Aorta (tissue), 5 donors: ENCODE measurements at places on chromosomes 5 and 9.
A peak's percentile ranks its signal among the peaks of the same experiment; 100 is the strongest.

GRCh38 chr9:90925581-90926257 lies 124.1 kb downstream of the SYK start:
- DNase-seq, result no peak
- no peaks in the 10 kb centered on the region for H3K36me3 ChIP-seq
- no peaks in the 10 kb centered on the region for H3K4me1 ChIP-seq
- H3K27ac ChIP-seq, result no peak overlapping the region

DNA sequence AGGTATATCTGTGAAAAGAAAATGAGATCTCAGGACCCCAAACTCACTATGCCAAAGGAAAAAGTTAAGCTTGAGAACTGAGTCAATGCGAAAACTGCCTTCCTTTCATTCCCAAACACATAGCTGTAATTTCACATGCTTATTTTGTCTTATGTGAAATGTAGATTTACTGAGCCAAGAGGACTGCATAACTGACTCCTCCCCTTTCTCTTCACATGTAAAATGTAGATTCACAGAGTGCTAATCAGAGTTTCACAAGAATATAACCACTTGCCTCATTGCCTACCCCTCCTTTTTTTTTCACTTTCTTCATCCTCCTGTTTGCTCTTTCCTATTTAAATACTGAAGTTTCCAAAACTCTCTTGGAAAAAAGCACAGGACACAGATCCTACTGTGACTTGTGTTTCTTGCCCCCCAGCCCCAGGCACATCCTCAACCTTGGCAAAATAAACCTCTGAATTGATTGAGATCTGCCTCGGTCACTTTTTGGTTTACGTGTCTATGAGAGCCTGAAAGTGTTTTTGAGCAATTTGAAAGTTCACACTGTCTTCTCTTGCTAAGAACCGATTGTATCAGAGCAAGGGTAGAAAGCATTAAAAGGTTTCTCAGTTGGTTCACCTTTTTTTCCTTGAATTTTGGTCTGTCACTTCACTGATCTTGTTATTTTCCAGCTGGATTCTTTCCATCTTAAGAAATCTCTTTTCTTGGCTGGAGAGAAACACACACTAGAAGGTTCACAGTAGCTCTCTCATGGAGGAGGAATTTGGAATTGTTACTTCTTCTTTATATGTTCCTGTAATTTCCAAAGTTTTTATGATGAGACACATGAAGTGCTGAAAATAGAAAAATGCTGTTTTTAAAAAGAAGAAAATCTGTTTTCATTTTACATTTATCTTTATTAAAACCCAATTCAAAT lies 44.8 kb upstream of the SNAPC3 start:
- no peak for DNase-seq
- H3K36me3 ChIP-seq, result no peaks in the 10 kb centered on the region
- H3K4me3 ChIP-seq, result no peak overlapping the region

DNA sequence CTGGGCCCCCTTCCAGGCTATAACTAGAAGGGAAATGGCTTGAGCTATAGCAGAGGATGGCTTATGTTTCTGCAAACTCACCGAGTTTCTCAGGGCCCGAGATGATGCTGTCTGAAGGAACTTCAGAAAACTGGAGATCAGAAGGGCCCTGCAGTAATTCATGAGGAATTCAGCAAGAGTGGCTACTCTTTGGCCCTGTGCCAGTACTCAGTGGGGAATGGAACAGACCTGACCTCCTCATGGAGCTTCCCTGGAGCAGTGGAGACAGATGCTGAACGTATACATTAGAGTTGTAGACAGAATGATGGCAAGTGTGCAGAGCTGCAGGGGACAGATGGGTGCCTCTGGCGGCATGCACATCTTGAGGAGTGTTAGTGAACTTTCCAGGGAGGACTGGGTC lies 17.3 kb upstream of the SMIM32 start:
- H3K27ac ChIP-seq, result no peak overlapping the region
- H3K4me1 ChIP-seq, result no peaks in the 10 kb centered on the region
- H3K36me3 ChIP-seq, result no peaks in the 10 kb centered on the region
- no peaks in the 10 kb centered on the region for H3K27me3 ChIP-seq
- no peak overlapping the region for H3K4me3 ChIP-seq

DNA sequence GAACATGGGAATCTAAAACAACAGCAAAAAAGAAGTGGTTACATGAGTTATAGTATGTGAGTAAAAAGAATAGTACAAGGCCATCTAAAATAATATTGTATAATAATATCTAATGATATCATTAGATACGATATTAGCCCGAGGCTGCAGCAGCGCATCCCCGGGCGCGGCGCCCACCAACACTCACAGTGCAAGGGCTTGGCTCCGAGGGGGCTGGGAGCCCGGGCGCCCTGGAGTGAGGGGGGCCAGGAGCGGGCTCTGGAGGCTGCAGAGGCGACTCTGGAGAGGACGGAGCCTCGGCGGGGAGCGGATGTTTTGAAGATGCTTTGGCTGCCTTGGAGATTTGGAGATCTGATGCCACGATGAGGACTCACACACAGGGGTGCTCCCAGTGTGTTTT lies 68.1 kb upstream of the TMEM252 start:
- no peaks in the 10 kb centered on the region for H3K4me1 ChIP-seq
- H3K4me3 ChIP-seq, result no peak overlapping the region
- no peak for DNase-seq
- H3K36me3 ChIP-seq, result no peaks in the 10 kb centered on the region
- H3K27ac ChIP-seq, result no peak overlapping the region
- no peaks in the 10 kb centered on the region for H3K27me3 ChIP-seq

DNA sequence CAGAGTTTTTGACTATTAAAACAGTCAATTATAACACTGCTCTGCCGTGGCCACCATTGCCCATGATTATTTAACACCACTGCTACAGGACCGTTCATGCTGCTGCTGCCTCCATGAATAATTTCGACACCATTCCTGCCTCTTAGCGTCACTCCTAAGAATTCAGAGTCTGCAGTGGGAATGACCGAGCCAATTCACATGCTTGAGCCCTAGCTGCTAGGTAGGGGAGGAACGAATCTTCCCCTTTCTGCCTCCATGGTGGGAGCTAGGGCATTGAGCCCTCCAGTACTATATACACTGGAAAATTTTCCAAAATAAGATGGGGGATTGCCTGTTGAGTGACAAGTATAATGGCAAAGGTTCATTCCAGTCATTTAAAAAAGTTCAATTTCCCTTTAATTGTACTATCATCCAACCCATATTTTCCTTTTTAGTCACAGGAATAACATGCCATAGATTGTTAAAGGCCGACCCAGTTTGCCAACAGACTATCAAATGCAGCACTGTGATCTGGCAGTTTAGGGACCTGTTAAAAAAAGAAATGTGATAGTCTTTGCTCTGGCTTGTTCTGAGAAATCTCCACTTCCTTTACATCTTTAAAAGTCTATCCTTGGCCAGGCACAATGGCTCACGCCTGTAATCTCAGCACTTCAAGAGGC lies 13.5 kb upstream of the B4GALT1 start:
- peak overlapping the region; percentile 99 for H3K27ac ChIP-seq
- H3K27me3 ChIP-seq, result no peaks in the 10 kb centered on the region
- H3K4me3 ChIP-seq, result no peak overlapping the region
- DNase-seq, result no peak
